ENCODE measurements at places on chromosomes 12 and 14. TPM values are rescaled to one million over a fixed set of nuclear protein-coding genes. Genes with fewer than 3 reads are reported as not detected.
A peak's percentile ranks its signal among the peaks of the same experiment; 100 is the strongest.

DNA sequence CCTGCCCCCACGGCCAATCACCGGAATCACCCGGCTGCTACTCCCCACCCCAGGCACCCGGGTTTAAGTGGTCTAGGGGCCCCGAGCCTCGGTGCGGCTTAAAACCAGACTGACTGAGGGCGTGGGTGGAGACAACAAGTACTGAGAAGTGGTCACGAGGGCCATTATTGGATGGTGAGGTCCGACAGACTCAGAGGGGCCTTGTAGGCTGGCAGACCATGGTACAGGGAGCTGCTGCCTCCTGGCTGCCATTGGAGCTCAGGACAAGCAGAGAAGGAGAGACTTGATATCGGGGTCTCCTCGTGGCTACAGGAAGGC, 54.1 kb downstream of the FBRSL1 start:
- H3K27me3 ChIP-seq: no peaks in the 10 kb centered on the region
- H3K27ac ChIP-seq: no peak overlapping the region
- H3K4me1 ChIP-seq: no peaks in the 10 kb centered on the region
- DNase-seq: no peak
- peaks cover 6% of the 10 kb centered on the region for H3K36me3 ChIP-seq

DNA sequence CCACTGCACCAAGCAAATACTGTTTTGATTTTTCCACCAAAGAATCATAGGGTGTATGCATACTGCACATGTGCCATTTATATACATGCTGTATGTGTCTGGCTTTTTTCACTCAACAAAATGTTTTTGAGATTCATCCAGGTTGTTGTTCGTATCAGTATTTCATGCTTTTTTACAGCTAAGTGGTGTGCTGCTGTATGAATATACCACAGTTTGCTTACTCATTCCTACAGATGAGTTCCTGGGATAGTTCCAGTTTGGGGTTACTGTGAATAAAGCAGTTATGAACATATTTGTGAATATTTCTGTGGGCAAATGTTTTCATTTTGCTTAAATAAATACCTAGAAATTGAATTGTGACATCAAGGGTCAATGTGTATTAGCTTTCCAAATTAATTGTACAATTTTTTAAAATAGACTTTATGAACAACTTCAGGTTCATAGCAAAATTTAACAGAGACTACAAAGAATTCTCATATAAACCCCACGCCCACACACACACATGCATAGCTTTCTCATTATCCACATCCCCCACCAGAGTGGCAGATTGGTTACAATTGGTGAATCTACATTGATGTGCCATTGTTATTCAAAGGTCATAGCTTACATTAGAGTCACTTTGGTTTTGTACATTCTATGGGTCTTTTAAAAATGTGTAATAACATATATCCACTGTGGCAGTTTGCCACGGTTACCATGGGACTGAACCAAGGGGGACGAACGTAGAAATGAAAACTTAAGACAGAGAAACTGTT, 6.9 kb upstream of the KRT6A start:
- H3K4me3 ChIP-seq: no peak overlapping the region
- DNase-seq: no peak
- H3K27ac ChIP-seq: no peak overlapping the region
- no peaks in the 10 kb centered on the region for H3K36me3 ChIP-seq

DNA sequence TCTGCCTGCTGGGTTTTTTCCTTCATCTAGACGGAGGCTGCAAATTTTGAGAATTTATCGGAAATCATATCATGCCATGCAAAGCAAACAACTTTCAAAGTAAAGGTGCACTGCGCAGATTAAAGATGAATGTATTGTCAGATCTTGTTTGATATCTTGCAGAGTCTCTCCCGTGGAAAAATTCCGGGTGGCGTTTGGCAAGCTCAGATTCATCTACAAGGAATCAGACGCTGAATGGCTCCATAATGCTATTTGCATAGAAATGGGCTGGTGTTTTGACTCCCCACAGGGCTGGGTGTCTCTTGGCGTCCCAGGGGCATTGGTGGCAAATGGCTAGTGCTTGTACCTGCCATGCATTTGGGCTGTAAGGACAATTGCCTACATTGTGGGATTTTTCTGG, 274.0 kb downstream of the VRK1 start:
- H3K36me3 ChIP-seq: no peaks in the 10 kb centered on the region
- H3K27me3 ChIP-seq: no peaks in the 10 kb centered on the region
- no peak overlapping the region for H3K27ac ChIP-seq
- DNase-seq: no peak

DNA sequence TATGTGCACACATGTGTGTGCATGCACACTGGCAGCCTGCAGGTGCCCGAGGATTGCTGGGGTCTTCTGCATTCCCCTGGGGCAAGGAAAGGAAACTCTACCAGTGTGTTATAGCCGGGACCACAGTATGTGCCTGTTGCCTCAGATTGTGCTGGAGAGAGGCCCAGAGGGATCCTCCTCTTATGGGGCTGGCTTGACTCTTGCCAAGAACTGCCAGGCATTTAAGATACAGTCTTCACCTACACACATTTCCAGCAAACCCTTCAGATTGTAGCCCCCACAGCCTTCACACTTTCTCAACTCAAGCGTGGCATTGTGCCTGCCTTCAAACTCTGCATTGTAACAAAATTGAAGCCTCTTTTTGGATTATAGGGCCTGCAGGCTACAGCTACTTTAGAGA, 176.7 kb upstream of the DYRK2 start:
- H3K27me3 ChIP-seq: no peaks in the 10 kb centered on the region
- no peak for DNase-seq
- H3K36me3 ChIP-seq: no peaks in the 10 kb centered on the region
- peaks cover 18% of the 10 kb centered on the region for H3K4me1 ChIP-seq
- peak overlapping the region; percentile 63 for H3K27ac ChIP-seq
- no peak overlapping the region for H3K4me3 ChIP-seq

- no peak overlapping the region for H3K27ac ChIP-seq
- H3K4me1 ChIP-seq: no peaks in the 10 kb centered on the region
- no peaks in the 10 kb centered on the region for H3K36me3 ChIP-seq
- no peak for DNase-seq
- H3K4me3 ChIP-seq: no peak overlapping the region
Observed at GRCh38 chr12:153080-153746, 60.7 kb downstream of the SLC6A12 start.

DNA sequence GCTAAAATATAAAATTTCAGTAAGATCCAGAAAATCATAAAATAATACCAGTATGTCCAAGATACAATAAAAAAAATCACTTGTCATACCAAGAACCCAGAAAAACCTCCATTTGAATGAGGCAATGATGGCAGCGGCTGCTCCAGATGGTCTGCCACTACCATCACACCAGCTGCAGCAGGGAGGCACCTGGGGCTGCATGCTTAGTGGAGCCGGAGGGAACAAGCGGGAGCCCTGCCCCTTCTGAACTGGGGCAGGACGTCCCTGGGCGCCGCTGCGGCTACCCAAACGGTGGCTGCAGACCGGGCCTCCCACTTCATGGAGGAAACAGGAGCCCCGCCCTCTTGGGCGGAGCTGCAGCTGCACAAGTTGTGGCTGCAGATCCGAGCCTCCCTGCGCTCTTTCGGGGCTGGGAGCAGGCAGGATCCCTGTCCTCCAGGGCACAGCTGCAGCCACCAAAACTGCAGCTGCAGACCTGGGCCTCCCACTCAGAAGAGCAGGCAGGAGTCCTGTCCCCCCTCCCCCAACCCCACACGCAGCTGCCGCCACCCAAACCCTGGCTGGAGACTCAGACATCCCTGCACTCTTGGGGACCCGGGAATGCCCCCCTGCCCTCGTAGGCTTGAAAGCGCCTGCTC, 36.1 kb upstream of the OR5AU1 start:
- H3K27ac ChIP-seq: no peak overlapping the region
- H3K4me1 ChIP-seq: peaks cover 11% of the 10 kb centered on the region
- H3K27me3 ChIP-seq: no peaks in the 10 kb centered on the region

- H3K4me3 ChIP-seq: no peak overlapping the region
- no peak overlapping the region for H3K27ac ChIP-seq
- no peaks in the 10 kb centered on the region for H3K36me3 ChIP-seq
Observed at GRCh38 chr14:103483600-103483999, 39.0 kb downstream of the CKB start.

- no peak for DNase-seq
- H3K27ac ChIP-seq: no peak overlapping the region
- H3K4me3 ChIP-seq: no peak overlapping the region
Observed at GRCh38 chr14:26959972-26960660, 362.3 kb upstream of the NOVA1 start.

DNA sequence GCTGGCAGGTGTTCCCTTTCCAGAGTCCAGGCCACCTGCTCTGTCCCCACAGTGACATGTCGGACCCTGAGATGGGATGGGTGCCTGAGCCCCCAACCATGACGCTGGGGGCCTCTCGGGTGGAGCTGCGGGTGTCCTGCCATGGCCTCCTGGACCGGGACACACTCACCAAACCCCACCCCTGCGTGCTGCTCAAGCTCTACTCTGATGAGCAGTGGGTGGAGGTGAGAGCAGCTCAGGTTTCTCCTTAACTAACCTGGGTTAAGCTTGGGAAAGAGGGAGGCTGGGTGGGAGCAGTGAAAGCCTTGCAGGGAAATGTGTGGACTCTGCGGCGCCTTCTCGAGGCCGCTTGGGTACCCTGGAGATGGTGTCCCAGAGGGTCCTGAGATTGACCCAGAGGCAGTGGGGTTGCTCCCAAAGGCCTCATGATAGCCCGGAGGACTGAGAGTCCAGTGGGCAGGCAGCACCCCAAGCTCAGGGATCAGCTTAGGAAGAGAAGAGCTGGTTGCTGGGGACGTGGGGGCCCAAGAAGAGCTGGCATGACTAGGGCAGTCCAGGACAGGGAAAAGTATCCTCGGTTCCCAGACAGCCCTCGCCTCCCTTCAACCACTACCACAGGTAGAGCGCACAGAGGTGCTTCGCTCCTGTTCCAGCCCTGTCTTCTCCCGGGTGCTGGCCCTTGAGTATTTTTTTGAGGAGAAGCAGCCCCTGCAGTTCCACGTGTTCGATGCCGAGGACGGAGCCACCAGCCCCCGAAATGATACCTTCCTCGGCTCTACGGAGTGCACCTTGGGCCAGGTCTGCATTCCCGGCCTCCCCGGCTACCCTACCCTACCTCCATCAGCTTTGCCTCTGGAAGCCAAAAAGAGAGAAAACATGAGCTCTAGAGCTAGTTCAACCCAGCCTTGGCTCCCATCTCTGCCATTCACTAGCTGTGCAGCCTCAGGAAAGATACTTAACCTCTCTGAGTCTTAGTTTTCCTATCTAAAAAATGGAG, 1.8 kb downstream of the CPNE6 start:
- no peak for DNase-seq
- H3K36me3 ChIP-seq: no peaks in the 10 kb centered on the region
- no peak overlapping the region for H3K27ac ChIP-seq
- H3K4me1 ChIP-seq: no peaks in the 10 kb centered on the region
- no peak overlapping the region for H3K4me3 ChIP-seq
- H3K27me3 ChIP-seq: peaks cover 19% of the 10 kb centered on the region

DNA sequence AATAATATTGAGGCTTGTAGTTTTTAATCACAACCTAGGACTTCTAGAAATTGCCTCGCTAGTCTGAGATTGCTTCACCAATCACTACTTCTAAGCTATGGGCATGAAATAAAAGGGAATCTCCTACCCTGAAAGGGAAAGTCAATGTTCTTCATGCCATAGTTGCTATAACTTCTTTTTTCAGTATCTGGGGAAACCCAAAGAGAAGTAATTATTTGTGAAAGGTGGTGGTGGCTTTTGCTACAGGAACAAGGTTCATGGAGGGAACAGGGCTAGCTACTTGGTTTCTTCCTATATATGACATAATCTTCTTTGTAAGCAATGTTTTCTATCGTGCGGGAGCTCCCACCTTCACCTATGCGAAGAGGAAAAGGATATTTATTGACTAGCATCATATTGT, 61.6 kb upstream of the DNM1L start:
- no peaks in the 10 kb centered on the region for H3K4me1 ChIP-seq
- H3K4me3 ChIP-seq: no peak overlapping the region
- no peak for DNase-seq
- H3K36me3 ChIP-seq: no peaks in the 10 kb centered on the region

The SLC6A15 gene
- 0.51 TPM for total RNA-seq

The CCDC197 gene
- total RNA-seq: 0.56 TPM

The SLC4A8 gene
- 0.05 TPM for total RNA-seq

The P2RX7 gene
- total RNA-seq: 0.46 TPM

The ATXN7L3B gene
- total RNA-seq: 20.0 TPM

The TDRD9 gene
- 1.5 TPM for total RNA-seq

The CCDC38 gene
- not detected for total RNA-seq

The COX8C gene
- not detected for total RNA-seq

The SYNDIG1L gene
- not detected for total RNA-seq

The SPX gene
- 3.1 TPM for total RNA-seq
